Activated CD4-positive, alpha-beta T cell treated with anti-CD3 and anti-CD28 coated beads, Interleukin-2, amount 50 U/mL, for 24 hours (primary cell): ENCODE measurements at places on chromosomes 13 and 19.

DNA sequence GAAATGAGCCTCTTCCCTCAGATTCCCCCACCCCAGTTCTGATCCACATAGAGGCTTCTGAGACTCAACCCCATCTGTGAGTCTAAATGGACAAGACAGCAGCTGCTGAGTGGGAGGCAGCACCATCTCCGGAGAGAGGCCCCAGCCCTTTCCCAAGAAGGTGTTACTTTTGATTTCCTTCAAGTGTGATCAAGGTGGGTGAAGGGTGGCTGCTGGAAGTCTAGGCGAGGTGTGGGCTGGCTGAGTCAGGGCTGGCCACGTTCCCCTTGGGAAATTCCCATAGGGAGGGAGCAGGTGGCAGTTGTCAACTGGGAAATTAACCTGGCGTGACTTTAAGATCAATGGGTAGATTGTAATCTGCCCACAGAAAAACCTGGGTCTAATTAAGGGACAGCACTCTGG lies 148.0 kb downstream of the FOXO1 start:
- peak; percentile 84 for DNase-seq

DNA sequence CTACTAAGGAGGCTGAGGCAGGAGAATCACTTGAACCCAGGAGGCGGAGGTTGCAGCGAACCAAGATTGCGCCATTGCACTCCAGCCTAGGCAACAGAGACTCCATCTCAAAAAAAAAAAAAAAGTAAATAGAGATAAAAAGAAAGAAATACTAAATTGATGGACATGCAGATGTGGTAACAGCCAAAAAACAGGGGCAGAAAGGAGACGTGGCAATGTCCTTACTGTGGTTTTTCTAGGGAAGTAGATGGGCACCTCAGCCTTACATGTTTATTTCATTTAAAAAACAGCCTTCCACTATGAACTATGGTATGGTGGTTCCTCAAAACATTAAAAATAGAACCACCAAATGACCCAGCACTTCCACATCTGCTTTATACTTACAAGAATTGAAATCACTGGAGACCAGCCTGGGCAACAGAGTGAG lies 6.5 kb upstream of the EIF3G start:
- DNase-seq: no peak

GRCh38 chr13:80203496-80203895 lies 137.4 kb downstream of the SPRY2 start:
- no peak for DNase-seq

GRCh38 chr13:102555914-102556553 lies 40.8 kb upstream of the TPP2 start:
- no peak for DNase-seq

DNA sequence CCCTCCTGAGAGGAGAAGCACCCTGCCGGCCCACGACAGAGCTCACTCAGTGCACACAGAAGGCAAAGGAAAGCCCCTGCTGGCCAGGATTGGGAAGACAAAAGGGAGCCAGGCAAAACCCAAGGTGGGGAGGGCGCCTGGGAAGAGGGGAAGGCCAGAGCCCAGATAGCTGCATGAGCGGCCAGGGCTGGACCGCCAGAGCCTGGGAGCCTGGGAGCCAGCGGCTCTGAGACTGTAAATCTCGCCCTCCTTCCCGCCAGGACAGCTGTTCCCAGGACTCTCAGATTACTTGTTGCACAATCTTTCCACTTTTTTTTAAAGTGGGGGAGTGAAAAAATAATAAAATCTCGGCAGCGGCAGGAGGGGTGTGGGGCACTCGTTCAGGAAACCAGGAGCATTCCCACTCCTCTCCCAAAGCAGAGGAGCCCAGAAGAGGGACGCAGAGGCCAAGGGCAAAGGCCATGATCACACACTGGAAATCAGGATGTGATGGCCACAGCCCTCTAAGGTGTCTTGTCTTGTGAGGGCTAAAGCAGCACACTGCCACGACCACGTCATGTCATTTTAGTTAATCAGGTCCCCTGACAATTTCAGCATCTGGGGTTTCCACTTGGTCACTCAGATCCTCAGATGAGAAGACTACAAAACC lies 19.6 kb upstream of the EPHX3 start:
- no peak for DNase-seq

- no peak for DNase-seq
Measured at GRCh38 chr13:110812121-110812868, 98.8 kb downstream of the ING1 start.

DNA sequence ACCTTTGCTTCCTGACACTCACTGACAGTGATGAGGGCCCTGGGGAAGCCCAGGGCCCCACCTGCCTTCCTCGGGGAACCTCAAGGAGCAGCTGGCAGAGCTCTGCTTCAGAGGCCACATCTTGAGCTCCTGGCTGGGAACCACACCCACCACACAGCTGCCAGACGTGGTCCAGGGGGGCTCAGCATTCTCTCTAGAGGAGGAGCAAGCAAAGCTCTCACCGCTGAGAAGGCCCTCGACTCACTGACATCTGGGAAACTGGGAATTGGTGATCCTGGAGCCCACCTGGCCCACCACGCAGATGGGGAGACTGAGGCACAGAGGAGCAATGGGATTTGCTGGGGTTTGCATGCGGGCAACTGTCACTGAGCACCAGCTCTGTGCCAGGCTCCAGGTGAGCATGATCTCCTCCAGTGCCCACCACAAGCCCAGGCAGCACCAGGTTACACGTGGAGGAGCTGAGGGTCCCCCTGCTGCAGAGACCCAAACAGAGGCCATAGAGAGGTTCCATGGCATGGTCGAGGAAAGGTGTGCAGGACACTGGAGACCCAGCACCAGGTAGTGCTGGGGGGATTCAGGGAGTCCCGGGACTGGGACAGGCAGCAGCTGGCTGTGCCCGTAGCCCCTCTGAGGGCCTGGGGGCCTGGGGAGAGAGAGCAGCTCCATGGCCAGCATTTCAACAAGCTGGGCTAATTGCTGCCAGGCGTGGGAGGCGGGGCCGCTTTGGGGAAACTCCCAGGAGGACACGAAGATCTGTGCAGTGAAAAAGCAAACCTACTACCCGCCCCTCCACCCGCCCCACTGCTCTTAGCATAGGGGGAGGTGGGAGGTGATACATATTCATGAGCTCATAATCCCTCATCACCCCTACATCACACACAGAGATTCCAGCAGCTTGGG lies 33.4 kb downstream of the PEPD start:
- DNase-seq: no peak

DNA sequence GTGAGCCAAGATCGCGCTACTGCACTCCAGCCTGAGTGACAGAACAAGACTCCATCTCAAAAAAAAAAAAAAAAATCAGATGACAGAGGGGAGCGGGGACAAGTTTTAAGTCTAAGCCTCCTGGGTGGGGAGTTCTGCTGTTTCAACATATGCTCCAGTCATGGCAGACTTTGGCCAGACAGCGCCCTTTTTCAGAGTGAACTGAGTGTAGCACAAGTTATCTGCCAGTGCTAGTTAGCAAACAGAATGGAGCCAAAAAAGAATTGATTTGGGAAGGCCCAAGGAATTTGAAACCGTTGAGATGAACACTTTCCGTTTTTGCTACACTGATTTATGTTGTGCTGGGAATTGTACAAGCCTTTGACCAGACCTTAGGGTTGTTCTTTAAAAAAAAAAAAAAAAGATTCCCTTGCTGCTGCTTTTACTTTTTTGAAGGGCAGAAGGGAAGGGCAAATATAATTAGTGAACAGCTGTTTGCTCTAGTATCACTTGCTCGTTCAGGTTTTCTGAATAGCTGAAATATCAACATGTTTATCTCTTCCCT lies 5.7 kb downstream of the ACTN4 start:
- DNase-seq: no peak

GRCh38 chr19:13154911-13155471 lies 4.8 kb downstream of the IER2 start:
- DNase-seq: peak; percentile 72

DNA sequence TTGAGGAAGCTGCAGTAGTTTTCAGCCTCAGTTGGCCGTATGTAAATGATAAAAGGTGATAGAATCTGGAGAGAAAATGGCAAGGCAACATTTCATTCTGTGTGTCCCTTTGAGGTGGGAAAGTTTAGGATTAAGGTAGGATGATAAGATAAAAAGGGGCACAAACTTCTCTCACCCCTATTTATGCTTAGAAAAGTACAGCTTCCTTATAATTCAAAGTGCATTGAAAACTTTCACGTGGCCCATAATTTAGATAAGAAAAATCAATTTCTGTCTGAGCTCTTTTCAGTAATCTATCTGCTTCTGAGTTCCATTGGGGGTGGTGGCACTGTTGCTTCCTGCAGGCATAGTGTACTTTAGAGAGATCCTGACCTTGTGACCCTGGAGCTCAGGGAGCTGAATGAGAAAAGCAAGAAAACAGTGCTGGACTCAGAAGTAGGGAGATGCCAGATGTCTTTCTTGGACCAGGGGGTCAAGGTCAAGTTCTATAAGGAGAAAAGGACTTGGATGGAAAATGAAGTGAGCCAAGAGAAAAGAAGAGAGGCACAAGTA lies 187.3 kb downstream of the NDFIP2 start:
- no peak for DNase-seq

- DNase-seq: no peak
Measured at GRCh38 chr19:13526552-13526951, 20.3 kb upstream of the CACNA1A start.

GRCh38 chr19:33427801-33428626 lies 54.5 kb downstream of the CEBPG start:
- DNase-seq: no peak

GRCh38 chr13:90824032-90824431 lies 523.5 kb upstream of the MIR17HG start:
- DNase-seq: no peak

GRCh38 chr19:58466089-58466759 lies 656 bp upstream of the ZNF324 start:
- no peak for DNase-seq

GRCh38 chr13:110520431-110521295 lies 40.9 kb downstream of the RAB20 start:
- no peak for DNase-seq

DNA sequence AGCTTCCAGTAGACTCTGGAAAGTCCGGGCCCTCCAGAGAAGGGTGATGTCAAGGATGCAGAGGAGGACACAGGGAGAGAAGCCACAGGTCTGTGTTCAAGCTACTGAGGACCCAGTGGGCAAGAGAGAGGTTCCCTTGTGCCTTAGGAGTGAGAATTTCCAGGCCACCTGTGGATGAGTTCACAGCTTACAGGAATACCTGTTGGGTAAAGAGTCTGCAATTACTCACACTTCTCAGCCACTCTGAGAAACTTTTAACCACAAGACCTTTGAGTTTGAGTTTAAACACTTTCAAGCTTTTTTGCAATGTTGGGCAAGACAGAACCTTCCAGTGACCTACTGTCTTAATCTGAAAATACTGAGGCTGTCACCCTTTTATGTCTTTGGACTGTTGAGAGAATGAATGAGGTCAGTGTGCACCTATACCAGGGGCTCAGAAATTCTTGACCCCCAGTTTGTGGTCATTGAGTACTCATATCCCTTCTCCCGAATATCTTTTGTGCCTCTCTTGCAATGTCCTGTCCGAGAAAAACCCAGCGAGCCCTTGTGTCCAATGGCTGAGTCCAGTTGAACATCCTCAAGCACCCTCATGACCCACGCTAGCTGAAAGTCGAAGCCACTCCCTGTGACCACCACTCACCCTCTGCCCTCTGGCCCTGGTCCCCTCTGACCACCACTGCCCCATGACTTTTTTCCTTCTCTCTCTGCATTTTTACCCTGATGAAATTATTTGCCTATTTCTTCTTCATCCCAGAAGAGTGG lies 368.5 kb upstream of the ZNF507 start:
- DNase-seq: no peak

- no peak for DNase-seq
Measured at GRCh38 chr13:76597868-76598267, 288.3 kb downstream of the KCTD12 start.

- DNase-seq: no peak
Measured at GRCh38 chr13:103976371-103976770, 910.2 kb upstream of the SLC10A2 start.

- no peak for DNase-seq
Measured at GRCh38 chr13:94664889-94665288, 47.5 kb downstream of the SOX21 start.

DNA sequence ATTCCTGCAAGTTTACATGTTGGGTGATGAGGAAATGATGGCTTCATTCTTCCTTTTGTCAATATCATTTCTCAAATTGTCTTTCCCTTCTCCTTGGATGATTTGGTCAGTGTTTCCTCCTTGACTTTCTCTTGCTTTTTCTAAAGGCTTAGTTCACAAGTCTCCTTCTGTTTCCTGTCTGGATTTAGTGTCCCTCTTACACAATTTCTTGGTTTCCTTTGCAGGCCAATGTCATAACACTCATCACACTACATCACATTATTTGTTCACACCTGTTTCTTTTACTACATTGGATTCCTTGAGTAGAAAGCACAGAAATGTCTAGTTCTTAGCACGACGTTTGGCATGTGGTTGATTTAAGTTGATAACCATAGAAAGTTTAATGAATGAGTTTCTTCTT lies 490.7 kb downstream of the TDRD3 start:
- no peak for DNase-seq

DNA sequence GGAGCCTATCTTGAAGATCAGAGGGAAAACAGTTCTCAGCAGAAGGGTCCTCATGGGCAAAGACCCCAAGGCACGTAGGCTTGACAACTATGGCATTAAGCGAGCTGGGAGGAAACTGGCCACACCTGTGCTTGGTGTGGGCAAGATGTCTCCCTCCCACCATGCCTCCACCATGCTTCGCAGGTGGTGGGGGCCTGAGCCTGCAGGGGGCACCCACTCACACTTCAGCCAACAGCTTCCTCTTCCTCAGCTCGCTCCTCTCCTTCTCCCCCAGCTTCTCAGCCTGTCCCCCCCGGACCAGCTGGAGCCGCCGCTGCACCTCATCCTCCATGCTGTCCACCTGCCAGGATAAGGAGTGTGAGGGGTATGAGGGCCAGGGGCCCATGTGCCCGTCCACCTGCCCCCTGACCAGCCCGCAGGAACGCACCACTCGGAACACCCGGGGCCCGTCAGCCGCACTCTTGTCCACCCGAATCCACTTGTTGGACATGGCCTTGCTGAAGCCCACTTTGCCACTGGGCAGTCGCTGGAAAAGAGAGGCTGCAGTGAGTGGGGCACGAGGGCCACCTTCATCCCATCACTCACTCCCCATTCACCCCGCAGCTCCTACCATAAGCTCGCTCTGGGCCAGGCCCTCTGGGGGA lies 3.4 kb downstream of the FARSA start:
- DNase-seq: no peak

DNA sequence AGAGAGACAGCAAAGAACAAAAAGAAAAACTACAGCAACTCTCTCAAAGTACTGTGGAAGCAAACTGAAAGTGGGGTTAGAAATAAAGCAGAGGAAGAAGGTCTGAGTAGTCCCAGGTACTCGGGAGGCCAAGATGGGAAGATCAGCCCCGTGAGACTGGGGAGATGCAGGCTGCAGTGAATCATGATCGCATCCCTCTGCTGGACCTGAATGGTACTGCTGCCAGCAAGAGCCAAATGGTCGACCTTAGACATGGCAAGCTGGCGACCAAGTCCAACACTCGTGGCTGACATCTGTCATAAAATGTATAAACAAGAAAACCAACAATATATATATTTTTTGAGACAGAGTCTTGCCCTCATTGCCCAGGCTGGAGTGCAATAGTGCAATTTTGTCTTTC lies 33.7 kb upstream of the ZNF724 start:
- peak; percentile 38 for DNase-seq

DNA sequence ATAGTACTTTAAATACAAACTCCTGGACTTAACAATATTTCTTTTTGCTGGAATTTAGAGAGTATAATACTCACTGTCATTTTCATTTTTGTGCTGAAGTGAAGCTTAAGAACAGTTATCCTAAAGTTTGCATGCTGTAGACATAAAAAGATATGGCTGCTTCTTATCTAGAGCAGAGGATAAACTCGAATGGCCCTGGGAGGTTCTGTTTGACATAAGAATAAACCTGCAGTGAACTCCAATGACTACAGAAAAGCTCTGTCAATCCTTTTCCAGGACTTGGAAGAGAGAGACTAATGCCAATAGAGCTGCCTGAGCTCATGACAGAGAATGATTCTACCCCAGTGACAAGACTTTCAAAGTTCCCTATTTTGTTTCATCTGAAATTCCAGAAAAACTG lies 1017.8 kb upstream of the MIR17HG start:
- no peak for DNase-seq
